ENCODE measurements at places on chromosomes 6 and 20.
A peak's percentile ranks its signal among the peaks of the same experiment; 100 is the strongest.

GRCh38 chr6:166996406-166996805, 2.8 kb upstream of the CEP43 start:
- DNase-seq: no peak

- DNase-seq: no peak
Measured at GRCh38 chr6:35262596-35262995, 3.1 kb downstream of the ZNF76 start.

DNA sequence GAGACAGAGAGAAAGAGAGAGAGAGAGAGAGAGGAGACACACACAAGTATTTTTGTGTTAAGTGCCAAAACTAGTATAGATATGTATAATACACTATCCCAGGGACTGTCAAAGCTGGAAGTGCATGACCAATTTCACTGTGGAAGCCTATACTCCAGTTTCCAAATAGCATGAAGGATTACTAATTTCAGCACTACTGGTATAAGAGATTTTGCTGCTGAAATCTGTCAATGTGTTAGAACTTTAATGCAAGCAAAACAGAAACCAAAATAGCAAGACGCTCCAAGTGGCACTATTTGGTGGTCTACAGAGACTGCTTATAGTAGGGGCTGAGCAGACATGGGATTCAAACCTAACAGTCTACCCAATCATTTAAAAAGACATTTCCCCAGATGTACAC, 284.8 kb downstream of the BTBD9 start:
- no peak for DNase-seq

GRCh38 chr6:53673162-53673727, 7.7 kb upstream of the KLHL31 start:
- DNase-seq: peak; percentile 71

DNA sequence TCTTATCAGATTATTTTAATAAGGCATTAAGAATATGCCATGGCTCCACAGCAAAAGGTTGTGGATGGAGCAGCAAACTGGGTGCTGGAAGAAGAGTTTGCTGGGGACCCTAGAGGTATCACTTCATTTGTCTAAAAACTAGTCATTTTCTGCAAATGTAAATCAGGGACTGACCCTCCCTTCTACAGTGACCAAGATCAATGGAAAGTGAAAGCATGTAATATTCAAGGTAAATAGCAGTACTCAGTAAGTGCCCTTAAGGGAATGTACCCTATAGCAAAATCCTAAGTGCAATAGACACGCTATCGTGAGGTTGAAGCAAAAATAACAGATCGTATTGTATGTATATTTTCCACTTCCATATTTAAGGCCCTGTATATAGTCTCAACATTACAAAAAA, 38.7 kb downstream of the TRDN start:
- no peak for DNase-seq

DNA sequence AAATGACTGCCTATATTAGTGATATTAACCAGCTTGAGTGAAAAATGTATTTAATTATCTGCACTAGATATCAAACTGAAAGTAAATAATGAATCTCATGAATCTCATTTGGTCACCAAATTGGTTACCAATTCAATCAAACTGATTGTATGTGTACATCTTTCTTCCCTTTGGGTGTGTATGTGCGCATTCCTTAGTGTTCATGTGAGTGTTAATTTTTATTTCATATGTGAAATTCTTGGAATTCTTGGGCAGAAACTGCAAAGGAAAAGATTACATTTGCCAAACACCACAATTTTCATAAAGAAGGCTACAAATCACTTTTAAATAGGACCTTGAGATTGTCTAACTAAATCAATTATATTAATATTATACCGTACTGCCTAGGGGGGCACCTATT, 648.4 kb upstream of the MARCKS start:
- DNase-seq: no peak

GRCh38 chr6:4676016-4676415, 100.2 kb upstream of the CDYL start:
- DNase-seq: no peak

- DNase-seq: no peak
Measured at GRCh38 chr6:119145111-119145510, 66.6 kb upstream of the FAM184A start.

GRCh38 chr6:128630213-128630612, 109.8 kb upstream of the PTPRK start:
- no peak for DNase-seq

DNA sequence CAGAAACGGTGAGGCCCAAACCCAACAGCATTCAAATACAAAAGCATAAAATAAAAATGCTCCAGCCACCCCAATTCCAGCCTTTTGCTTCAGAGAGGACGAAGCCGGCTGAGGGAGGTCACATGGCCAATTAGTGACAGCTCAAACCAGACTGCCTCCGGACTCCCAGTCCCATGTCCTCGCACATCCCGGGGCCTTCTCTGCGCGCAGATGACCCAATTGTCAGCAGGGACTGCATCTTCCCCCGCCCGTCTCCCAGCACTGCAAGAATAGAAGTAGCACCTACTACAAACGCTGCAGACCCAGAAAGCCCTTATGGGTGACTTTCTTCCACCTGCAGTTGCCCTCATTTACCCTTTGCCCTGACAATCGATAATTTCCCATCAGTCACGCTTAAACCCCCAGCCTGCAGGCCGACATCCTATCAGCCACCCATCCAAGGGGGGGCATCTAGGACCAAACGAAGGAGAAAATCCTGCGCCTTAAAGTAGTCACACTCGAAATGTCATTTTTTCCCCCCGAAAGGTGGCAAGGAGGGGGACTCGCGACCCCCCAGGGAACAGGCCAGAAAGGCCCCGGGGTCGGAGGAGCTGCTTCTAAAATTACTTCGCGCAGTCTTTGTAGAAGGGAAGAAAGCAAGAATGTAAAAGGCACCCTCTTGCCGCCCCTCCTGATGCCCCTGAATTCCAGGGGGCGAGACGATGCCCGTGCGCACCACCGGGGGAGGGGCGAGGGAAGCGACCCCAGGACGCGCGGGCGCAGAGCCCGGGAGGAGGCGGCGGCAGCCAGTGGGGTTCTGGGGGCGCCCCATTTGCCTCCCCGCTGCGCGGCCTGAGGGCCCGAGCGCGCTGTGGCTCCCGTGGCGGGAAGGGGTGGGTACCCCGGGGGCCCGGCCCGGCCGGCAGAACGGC, 792 bp downstream of the SLC23A2 start:
- DNase-seq: no peak

- DNase-seq: no peak
Measured at GRCh38 chr6:116763906-116764628, 1.5 kb downstream of the FAM162B start.
